ENCODE measurements at places on chromosomes 3 and 15.

GRCh38 chr3:193945143-193945542, 190.8 kb upstream of the HES1 start:
- DNase-seq, result no peak

GRCh38 chr3:93988283-93988682, 8.3 kb downstream of the ARL13B start:
- DNase-seq, result no peak

DNA sequence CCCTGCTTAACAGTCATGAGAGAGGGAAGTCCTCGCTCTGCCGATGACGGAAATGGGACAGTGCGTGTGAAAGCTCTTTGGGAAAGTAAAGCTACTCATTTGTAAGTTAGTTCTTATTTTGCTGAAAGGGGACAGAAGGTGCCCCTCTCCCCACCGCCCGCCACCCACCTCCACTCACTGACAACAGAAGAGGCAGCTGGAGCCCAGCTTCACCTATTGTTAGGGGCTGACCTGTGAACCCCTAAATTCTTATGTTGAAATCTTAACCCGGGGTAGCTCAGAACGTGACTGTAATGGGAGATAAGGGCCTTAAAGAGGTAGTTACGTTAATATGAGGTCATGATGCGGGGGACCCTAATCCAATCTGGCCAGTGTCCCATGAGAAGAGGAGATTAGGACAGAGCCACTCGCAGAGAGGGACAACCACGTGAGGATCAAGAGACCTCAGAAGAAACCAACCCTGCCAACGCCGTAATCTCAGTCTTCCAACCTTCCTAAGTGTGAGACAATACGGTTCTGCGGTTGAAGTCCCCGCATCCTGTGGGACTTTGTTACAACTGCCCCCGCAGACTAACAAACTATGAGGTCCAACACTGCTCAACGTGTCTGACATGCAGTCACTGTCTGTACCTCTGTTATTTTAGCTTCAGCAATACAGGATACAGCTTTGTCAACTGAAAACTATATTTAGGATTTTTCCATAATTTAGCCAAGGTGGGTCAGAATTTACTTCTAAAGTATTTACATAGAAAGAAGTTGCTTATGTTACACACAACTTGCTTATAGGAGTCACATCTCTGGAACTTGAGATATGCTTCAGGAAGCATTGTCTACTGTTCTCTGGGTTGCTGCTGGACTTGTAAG, 51.7 kb downstream of the PCSK6 start:
- DNase-seq, result no peak

DNA sequence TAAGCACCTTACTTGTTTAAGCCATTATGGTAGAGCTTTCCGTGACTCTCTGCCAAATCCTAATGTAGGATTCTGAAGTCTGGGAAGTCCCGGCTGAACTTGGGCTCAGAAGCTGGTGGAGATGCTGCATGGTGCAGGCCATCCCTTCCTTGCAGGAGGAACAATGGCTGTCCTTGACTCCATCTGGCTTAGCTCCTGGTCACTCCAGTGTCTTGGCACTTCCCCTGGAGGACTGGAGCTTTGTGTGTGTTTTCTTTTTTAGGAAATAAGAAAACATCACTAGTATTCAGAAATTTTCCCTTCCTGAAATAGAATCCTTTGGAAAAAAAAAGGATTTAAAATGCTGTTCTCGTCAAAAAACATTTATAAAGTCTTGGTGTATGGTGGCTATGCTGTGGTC, 209.3 kb upstream of the ROPN1 start:
- DNase-seq, result no peak

- DNase-seq, result no peak
Measured at GRCh38 chr3:52721002-52721729, 15.3 kb downstream of the SPCS1 start.
